ENCODE measurements at places on chromosomes 3 and 15.

GRCh38 chr15:33142708-33143107 lies 51.8 kb downstream of the FMN1 start:
- DNase-seq: peak; percentile 18

- DNase-seq: no peak
These were observed 203.5 kb upstream of the PFN2 start for GRCh38 chr3:150174179-150174578.

GRCh38 chr3:179945569-179945968 lies 91.2 kb downstream of the PEX5L start:
- DNase-seq: no peak

- no peak for DNase-seq
These were observed 2.0 kb upstream of the TNIK start for GRCh38 chr3:171462224-171462623.

- no peak for DNase-seq
These were observed 695 bp downstream of the RPL32 start for GRCh38 chr3:12840591-12841148.

GRCh38 chr15:72813345-72814004 lies 29.9 kb upstream of the ADPGK start:
- no peak for DNase-seq

GRCh38 chr15:90174140-90174875 lies 26.8 kb upstream of the SEMA4B start:
- DNase-seq: no peak

All from GM18507 (cell line).